ENCODE measurements at places on chromosomes 4 and X. TPM values are rescaled to one million over a fixed set of nuclear protein-coding genes. Genes with fewer than 3 reads are reported as not detected.
A peak's percentile ranks its signal among the peaks of the same experiment; 100 is the strongest.

GRCh38 chr4:154183264-154183663 lies 308.3 kb downstream of the DCHS2 start:
- no peak for DNase-seq

DNA sequence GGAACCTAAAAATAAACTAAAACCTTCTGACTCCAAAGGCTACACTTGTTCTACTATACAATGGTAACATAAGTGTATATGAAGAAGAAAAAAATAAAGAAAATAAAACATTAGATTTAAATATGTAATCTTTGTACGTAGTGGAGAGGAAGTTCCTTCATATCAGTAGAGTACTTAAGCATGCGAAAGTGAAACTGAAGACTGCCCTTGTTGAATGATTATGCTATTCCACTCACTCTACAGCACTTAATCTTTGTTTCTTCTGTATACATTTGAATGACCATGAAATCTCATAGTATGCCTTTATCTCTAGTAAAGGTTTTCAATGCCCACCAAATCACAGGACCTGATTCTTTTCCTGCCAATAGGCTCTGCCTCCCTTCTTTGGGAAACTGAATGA lies 78.9 kb downstream of the NDST3 start:
- no peak for DNase-seq

- no peak for DNase-seq
Measured at GRCh38 chr4:1371176-1372165, 24.5 kb downstream of the UVSSA start.

DNA sequence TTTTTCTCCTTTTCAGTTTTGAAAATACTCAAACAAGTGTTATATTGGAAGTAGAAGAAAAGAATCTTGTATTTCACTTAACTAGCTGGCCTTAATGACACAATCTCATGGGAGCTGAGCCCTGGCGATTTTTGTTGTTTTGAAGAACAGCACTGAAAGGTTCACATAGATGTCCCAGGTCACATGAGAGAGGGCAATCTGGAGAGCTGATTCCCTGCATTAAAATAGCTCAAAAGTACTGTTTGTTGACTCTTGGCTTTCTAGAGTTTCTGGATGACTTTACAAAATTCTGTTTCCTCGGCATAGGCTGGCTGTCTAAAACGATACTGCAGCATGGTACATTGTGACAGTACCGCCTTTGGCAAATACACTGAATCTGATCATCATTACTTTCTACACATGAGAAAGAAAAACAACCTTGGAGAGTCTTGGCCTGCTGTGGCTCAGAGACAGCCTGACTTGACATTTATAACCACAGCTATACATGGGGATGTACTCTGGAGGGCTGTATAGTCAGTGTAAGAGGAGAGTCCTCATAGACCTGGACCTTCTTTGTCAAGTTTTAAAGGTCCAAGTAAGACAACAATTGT lies 119.8 kb upstream of the PDLIM3 start:
- no peak for DNase-seq

DNA sequence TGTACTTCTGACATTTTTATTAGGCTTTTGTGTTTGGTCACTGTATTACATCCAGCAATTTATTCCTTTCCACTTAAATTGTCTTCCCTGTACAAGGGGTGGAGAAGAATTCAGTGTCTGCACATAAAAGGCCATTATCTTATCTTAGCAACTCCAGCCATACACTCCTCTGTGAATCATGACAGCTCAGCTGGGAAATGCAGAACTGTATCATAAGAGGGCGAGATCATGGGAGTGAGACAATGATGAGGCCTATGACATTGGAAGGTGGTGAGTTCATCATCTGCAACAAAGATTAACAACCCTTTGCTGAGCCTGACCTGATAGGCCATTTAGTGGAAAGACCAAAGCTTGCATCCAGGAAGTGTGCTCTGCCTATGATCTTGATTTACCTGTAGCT lies 33.3 kb downstream of the SLIT2 start:
- peak; percentile 45 for DNase-seq

GRCh38 chr4:169664615-169665014 lies 44.2 kb downstream of the CLCN3 start:
- no peak for DNase-seq

GRCh38 chrX:104193485-104193884 lies 27.2 kb downstream of the FAM199X start:
- DNase-seq, result no peak

DNA sequence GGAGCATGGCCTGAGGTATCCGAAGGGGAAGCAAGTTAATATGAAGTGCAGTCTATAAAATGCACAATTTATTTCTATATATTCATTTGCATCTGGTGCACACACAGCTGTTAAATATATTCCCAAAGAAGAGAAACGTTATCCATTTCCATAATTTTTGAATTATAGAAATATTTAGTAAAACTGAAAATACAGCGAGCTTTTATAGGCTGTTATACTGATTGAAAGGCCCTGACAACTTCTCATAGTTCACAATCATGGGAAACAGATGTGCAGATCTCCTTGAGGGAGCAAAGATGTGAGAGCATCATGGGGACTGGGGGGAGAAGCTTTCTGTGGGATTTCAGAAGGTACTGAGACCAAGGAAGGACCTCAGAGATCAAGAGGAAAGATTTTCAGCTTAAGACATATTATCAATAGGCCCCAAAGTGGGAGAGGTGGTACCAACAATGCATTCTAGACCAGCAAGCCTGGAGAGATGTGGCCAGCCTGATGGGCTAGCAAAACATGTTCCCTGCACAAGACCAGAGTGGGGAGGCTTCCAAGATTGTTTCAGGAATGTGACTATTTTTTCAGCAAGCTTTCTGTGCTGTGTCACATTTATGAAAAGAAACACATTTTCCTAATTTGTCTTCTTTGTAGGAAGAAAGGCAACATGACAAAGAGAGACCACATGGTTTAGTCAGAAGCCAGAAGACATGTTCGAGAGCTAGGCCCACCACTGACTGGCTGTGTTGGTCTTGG lies 256.0 kb upstream of the SFRP2 start:
- DNase-seq, result no peak

GRCh38 chrX:63503541-63503940 lies 152.4 kb upstream of the SPIN4 start:
- DNase-seq, result no peak

DNA sequence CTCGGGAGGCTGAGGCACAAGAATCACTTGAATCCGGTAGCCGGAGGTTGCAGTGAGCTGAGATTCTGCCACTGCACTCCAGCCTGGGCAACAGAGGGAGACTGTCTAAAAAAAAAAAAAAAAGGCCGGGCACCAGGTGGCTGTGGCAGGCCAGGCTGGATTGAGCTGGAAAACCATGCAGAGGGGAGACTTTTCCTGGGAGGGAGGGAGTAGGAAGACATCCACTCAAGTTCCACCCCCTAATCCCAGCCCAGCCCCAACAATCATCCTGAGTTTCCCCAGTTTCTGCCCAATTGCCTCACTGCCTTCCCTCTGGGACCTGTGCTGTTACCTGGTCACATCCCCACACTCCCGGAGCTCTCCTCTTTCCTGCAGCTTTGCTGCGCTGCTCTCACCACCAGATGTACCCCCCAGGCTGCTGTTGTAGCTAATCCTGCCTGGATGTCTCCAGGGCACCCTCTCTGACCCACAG lies 9.0 kb upstream of the TSPYL2 start:
- DNase-seq, result no peak

DNA sequence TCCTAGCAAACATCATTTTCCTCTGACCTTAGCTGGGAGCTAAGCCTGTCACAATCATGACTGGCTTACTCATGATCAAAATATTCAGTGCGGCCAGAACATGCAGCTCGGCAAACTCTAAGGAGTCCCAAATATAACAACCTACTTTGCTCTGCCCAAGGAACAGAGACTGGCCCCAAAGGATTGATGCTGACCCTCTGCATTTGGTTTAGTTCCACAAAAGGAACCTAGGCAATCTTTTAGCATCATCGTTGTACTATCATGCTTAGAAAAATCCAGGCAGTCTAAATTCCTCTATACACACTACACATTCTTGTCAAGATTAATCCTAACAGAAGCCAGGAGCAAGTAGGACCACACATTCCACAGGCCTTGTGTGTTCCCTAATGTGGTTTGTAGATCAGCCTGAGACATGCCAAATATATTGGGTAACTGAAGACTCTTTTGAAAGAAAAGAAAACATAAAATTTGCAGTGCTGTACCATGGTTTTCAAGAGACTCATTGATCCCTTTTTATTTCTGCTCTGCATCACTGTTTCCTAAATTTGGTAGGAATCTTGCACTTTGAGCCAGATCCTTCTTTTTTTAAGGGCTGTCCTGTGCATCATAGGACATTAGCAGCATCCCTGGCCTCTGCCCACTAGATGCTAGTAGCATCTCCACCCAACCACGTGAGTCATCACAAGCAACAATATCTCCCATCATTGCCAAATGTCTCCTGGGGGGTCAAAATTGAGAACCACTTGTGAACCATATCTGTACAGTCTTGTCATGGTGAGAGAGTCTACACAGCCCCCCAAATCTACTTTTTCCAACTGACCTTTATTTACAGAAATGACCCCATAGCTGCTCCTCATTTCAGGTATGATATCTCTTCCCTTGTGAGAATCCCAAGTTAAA lies 17.6 kb upstream of the CC2D2A start:
- DNase-seq, result no peak

- peak; percentile 64 for DNase-seq
Measured at GRCh38 chr4:68021185-68021584, 57.9 kb upstream of the TMPRSS11A start.

- DNase-seq, result no peak
Measured at GRCh38 chr4:16550531-16550930, 324.3 kb upstream of the TAPT1 start.

GRCh38 chr4:100302061-100303026 lies 112.1 kb upstream of the DDIT4L start:
- no peak for DNase-seq

GRCh38 chrX:13102636-13103035 lies 58.2 kb upstream of the FAM9C start:
- DNase-seq, result no peak

GRCh38 chr4:152158225-152158624 lies 377.7 kb downstream of the FBXW7 start:
- no peak for DNase-seq

GRCh38 chr4:135238940-135239339 lies 1037.4 kb upstream of the PABPC4L start:
- DNase-seq, result no peak

DNA sequence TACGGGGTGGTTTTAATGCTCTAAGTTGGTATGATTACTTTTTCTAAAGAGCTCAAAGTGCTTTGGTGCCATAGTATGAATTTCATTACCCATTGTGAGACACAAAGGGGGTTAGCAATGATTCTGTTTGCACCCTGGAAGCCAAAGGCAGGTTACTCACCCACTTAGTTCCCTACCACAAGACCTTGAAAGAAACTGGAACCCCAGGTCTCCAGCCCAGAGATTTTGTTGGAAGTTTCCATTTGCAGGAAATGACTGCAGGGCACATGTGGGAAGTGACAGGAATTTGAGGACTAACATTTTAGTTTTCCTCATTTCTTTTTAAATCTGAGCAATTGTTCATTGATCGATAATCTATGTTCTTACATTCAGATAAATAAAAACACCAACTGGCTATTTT lies 1.8 kb upstream of the HS3ST1 start:
- no peak for DNase-seq

- no peak for DNase-seq
Measured at GRCh38 chr4:102730968-102731533, 29.7 kb downstream of the MANBA start.

DNA sequence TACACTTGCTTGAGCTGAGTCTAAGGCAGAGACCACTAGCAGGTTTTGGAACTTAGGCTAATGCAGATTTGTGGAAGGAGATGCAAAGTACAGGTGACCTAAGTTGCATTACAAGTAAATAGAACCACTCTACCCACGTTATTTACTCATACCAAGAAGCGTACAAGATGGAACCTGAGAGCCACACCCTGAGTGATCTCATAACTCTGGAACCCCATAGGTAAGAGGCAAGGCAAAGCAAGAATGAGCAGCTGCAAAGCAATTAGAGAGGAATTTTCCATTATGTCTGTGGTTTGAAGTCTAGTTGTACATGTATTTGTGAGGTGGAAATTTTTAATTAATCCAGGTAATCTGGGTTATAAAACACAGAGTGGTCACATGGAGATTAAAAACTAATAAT lies 55.4 kb downstream of the CC2D2A start:
- DNase-seq, result no peak

GRCh38 chr4:140426610-140427105 lies 790 bp downstream of the CLGN start:
- no peak for DNase-seq

- DNase-seq, result no peak
Measured at GRCh38 chr4:122806981-122807679, 19.5 kb upstream of the FGF2 start.

DNA sequence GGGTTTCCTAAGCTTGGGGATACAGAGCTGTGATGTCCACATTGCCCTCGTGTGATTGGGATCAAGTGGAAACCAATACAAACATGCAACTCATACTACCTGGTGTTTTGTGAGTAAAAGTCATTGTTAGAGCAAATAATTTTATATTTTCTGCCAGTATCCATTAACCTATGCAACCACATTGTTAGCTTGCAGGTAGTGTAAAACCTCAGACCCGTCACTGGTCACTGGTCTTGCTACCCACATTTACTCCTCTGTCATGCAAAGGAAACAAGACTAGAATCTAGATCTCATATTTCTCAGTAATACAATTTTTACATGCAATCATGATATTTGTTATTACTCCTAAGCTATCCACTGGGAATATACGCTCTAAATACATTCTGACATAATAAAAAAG lies 324.3 kb upstream of the NDST4 start:
- no peak for DNase-seq

GRCh38 chr4:26267087-26267486 lies 53.7 kb upstream of the RBPJ start:
- no peak for DNase-seq

The TMSB15B gene
- total RNA-seq, result 32.8 TPM

The RBPJ gene
- total RNA-seq, result 38.6 TPM

The FAM47A gene
- not detected for total RNA-seq

The SLC16A2 gene
- 5.3 TPM for total RNA-seq

The ABLIM2 gene
- total RNA-seq, result not detected

The TCP11X2 gene
- total RNA-seq, result not detected

The SYP gene
- 0.29 TPM for total RNA-seq

The KCTD8 gene
- not detected for total RNA-seq

The CSAG1 gene
- total RNA-seq, result not detected

The C1QTNF7 gene
- not detected for total RNA-seq

The AADAT gene
- 17.4 TPM for total RNA-seq

The MMRN1 gene
- total RNA-seq, result not detected

The RBM46 gene
- 0.40 TPM for total RNA-seq

The GLOD5 gene
- total RNA-seq, result not detected
